ENCODE measurements at places on chromosomes 13 and 19.

DNA sequence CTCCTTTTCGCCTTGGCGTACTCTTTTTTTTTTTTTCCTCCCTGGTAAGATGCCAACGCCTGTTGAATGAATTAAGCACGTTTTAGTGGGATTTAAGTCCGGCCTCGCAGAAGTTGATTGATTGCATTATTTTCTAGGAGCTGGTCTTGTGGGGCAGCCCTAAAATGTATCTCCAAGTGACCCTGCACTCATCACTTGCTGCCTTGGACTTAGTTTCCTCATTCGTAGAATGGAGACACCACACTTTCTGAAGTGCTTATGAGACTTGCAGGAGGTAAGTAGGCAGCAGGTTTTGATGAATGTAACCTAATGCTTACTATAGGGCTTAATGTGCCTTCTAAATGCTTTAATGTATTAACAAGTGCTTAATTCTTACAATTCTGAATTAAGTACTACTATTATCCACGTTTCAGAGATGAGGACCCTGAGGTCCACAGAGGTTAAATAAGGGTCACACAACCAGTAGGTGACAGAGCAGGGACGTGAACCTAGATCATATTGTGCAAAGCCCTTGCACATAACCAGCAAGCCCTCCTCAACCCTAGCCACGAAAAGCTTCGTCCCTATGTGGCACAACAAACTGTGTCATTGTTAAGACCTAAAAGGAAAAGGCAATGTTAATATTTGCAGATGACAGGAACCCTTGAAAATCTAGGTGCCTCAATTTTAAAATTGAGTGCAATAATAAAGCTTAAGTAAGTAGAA, 514 bp upstream of the ARGLU1 start:
- peak; percentile 42 for ATAC-seq

DNA sequence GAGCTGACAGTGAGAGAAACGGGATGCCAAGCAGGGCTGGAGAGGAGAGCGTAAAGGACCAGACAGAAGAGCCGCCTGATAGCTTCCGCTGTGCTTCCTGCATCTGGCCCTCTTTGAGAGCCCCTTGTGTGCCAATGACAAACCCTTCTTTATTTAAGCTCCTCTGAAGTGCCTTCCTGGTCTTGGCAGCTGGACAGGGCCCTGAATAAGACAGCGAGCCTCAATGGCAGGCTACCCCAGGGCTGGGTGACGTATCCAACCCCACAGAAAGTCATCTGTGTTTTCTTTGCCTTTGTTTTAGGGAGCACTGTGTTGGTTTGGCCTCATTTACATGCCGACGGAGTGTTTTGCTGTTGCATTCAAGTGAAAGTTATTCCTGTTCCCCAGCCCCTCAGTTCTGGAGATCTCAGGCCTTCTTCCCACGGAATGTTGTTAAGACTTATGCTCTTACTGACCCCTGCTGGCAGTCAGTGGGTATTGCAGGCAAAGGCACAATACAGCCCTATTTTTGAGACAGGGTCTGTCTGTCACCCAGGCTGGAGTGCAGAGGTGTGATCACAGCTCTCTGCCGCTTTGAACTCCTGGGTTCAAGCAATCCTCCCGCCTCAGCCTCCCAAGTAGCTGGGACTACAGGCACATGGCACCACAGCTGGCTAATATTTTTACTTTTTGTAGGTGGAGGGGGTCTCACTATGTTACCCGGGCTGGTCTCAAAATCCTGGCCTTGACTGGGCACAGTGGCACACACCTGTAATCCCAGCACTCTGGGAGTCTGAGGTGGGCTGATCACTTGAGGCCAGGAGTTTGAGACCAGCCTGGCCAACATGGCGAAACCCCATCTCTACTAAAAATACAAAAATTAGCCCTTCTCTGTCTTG, 16.8 kb downstream of the CCL25 start:
- ATAC-seq, result no peak

DNA sequence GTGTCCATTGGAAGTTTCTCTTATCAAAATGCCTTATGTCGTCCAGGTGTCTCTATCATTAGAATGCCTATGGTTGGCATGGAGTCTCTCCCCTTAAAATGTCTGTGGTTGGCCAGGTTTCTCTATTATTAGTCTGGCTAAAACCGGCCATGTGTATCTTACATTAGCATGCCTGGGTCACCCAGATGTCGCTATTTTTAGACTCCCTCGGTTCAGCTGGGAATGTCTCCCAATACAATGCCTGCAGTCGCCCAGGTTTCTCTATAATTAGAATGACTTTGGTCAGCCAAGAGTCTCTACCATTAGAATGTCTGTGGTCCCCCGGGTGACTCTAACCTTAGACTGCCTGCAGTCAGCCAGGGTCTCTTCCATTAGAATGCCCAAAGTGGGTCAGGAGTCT, 1536.1 kb downstream of the UQCRFS1 start:
- ATAC-seq, result no peak

- ATAC-seq, result no peak
Measured at GRCh38 chr13:106500445-106500844, 35.0 kb downstream of the EFNB2 start.

DNA sequence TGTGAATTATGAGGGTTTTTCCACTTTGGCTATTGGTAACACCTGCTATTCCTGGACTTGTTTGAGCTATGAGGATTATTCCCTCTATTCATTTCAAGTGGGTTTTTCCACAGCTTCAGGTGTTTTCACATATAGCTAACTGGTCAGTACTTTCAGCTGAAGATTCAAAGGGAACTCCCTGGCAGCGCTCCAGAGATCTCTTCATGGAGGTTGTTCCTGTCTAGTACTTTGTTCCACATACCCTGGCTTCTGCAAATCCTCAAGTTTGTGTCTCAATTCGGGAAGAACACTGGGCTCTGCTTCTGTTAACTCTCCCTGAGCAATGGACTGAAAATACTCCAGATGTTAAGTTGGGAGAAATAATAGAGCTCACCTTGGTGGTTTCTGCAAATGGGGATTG, 5.6 kb upstream of the ZNF607 start:
- no peak for ATAC-seq

- ATAC-seq, result no peak
Measured at GRCh38 chr13:32224916-32225315, 90.2 kb downstream of the ZAR1L start.

GRCh38 chr19:13008926-13009787, 13.9 kb downstream of the NFIX start:
- no peak for ATAC-seq

GRCh38 chr13:59951011-59951410, 212.7 kb downstream of the DIAPH3 start:
- ATAC-seq, result no peak
